Urothelium cell line (cell line): ENCODE measurements at places on chromosomes 2 and 18.
A peak's percentile ranks its signal among the peaks of the same experiment; 100 is the strongest.

DNA sequence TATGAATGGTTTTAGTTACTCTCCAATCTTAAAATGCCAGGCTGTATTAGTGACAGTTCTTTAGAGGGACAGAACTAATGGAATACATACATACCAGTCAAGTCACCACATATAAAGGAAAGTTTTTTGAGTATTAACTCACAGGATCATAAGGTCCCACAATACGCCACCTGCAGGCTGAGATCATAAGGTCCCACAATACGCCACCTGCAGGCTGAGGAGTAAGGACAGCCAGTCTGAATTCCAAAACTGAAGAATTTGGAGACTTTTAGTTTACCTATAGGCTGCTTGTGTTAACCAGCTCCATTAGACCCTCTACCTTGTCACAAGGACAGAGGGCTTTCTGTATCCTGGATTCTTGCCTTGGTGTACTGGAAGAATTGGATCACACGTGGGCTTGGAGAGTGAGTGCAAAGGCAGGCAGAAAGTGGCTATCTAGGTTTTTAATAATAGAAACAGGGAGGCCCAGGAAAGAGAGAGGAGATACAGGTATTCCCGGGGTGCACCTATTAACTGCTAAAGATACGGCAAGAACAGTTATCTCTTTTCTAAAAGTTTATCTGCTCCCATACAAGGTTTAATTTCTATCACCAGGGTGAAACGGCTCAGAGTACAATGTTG lies 234.9 kb upstream of the CYRIA start:
- no peak for DNase-seq

DNA sequence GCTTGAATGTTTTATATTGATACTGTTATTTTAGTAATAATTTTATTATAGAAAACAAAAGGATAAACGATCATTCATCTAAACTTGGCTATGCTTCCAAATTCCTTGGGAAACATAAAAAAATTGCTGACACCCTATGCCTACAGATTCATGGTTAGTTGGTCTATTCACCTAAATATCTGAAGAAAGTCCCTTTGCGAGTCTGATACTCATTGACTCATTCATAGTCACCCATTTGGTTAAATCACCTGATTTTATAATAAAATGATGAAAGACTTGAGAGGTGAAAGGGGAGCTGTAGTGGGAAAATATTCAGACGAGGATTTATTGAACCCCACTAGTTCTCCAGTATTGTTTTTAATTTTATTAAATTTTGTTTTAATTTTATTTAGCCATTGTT lies 112.0 kb downstream of the PTPN4 start:
- no peak for DNase-seq

GRCh38 chr2:68825866-68826265 lies 45.3 kb downstream of the BMP10 start:
- DNase-seq, result no peak

DNA sequence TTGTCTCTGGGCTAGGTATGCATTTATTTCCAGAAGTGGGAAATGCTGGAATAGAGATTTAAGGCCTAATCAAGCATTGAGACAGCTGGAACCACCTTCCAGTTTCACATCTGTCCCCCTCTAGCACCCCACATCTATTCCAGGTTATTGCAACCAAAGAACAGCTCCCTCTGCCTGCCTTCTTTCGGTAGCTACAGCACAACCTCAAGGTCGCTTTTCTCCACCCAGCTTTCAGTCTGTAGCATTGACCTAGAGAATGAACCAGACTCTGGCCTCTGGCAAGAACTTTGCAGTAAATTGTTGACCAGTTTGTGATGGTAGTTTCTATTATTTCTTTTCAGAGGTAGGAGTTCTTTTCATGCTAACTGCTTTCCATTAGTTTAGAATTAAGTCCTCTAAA lies 484.2 kb downstream of the DLGAP1 start:
- DNase-seq, result no peak

DNA sequence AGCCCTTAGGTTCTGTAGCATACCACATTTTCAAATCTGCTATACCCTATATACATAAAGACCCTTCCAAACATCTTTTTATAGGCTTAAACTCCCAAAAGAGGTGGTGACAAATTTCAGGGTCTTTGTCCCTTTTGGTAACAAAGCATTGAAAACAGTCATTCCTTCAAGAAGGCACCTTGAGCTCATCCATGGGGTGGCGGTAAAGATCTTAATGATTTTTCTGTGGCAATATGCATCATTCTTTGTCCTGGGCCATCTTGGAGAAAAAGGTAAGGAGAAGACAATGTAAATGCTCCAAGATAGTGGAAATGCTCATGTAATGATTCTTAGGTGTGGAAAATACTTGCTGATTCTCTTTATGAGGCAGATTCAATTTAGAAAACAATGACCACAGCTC lies 890.5 kb downstream of the CNTNAP5 start:
- no peak for DNase-seq

- DNase-seq, result peak; percentile 9
Observed at GRCh38 chr2:53210538-53210937, 557.1 kb upstream of the CHAC2 start.

DNA sequence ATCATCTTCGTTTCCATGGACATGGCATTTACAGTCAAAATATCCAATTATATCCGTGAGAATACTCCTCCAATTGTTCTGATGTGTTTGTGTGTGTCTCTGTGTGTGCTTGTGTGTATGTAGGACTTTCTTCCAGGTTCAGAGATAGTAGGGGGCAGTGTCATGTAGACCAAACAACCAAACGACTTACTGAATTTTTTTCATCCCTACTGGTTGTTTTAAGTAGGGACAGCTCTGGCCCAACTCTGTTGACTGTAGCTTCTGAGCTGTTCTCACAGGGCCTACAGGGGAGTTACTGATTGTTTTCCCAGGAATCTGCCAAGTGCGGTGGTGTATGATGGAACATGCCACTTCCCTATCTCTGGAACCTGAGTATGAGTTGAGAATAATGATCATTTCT lies 69.6 kb downstream of the ETAA1 start:
- DNase-seq, result no peak

- DNase-seq, result no peak
Observed at GRCh38 chr2:158413581-158413980, 43.0 kb downstream of the CCDC148 start.

GRCh38 chr2:29940706-29941105 lies 19.3 kb upstream of the ALK start:
- no peak for DNase-seq

- no peak for DNase-seq
Observed at GRCh38 chr2:195575016-195575415, 82.0 kb upstream of the SLC39A10 start.

- no peak for DNase-seq
Observed at GRCh38 chr2:239201531-239201876, 199.3 kb downstream of the HDAC4 start.

- no peak for DNase-seq
Observed at GRCh38 chr2:44063033-44063432, 67.2 kb upstream of the LRPPRC start.

- DNase-seq, result no peak
Observed at GRCh38 chr2:227312579-227312978, 12.5 kb upstream of the MFF start.

DNA sequence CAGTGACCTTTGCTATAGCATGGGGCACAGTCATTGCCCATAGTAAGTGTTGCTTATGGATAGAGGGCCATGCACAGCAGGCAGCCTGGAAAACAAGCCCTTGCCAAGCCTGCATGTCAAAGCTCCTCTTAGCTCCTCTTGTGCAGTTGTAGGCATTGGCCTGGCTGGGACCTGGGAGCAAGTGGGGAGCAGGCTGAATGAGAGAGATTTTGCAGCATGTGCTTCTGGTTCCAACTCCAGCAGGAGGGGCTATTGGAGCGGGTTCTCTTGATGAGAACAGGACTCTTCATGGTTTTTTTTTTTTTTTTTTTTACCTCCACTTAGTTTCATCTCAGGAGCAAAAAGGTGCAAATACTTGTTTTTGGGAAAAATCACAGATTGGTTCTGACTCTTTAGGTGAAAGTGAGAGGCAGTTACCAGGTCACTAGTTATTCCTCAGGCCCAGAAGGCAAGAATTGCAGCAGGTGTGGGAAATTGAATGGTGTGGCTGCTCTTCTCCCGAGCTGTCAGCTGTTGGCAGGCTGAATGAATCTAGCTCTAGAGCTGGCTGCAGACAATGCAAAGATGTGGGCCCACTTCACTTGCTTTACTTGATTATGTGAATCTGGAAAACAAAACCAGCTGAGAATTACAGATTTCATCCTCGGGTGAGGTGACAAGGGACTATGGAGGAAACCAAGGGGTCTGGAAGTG lies 95.9 kb downstream of the MAP4K4 start:
- DNase-seq, result no peak

- DNase-seq, result no peak
Observed at GRCh38 chr2:156350374-156351142, 18.0 kb upstream of the NR4A2 start.

- DNase-seq, result peak; percentile 70
Observed at GRCh38 chr18:57353940-57354461, 1.6 kb downstream of the ST8SIA3 start.

DNA sequence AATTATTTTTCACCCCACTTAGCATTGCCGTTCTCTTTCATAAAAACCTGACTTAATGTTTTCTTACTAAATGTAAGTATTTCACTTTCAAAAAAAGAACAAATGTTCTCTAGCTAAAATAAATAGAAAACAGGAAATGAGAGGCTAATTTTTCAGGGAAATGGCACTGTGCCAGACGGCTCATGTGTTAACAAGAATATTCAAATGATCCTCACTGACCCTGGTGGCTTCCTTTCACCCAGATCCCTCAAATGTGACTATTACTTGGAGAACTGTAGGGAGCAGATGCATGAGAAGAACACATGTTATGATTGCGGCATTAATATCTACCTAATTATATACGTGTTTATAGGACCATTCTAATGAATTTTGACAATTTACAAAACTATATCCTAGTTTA lies 827.7 kb downstream of the SOCS6 start:
- DNase-seq, result no peak

- DNase-seq, result no peak
Observed at GRCh38 chr2:38485734-38486133, 108.7 kb upstream of the ATL2 start.

DNA sequence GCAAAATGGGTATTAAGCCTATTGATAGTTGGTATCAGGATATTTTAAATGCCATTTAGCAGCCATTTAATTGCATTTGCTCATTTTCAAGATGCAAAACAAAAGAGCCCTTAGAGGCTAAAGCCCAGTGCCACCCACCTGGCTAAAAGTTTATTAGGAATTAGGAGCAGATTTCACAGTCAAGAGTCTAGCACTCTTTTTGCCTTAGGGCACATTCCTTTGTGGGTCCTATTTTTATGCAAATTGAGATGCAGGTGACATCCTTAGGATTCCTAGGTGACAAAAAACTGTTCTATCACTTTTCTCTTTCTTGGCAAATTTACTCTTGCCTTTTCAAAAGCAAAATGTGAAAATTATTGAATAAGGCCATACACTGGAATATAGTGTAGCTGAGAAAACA lies 42.0 kb downstream of the CTNNA2 start:
- no peak for DNase-seq

GRCh38 chr2:138622613-138623012 lies 121.0 kb downstream of the SPOPL start:
- DNase-seq, result no peak

DNA sequence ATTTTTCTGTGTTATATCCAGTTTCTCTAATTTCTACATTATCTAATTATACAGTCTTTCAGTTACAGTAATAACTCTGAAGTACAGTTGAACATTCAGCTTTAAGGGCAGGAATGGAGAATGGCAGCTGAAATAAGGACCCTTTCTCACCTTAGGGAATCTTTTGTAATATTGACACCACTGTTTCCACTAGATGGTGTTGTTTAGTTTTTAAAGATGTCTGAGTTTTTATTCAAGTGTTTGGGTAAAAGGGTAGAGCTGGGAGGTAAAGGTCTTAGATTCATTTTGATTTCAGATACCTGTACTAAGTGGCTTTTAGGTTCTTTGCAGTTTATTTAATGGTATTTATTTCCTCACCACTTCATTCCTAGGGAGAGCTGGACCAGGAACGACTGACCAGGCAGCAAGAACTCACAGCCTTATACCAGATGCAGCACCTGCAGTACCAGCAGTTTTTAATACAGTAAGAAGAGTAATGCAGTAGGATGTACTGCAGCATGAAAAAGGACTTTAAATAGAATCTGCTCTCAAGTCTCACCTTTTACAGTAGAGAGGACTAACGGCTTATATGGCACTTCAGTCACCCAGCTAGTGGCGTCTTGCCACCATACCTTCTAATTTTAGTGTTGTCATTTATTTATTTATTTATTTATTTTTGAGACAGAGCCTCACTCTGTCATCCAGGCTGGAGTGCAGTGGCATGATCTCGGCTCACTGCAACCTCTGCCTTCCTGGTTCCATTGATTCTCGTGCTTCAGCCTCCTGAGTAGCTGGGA lies 33.2 kb upstream of the KCNJ13 start:
- no peak for DNase-seq

DNA sequence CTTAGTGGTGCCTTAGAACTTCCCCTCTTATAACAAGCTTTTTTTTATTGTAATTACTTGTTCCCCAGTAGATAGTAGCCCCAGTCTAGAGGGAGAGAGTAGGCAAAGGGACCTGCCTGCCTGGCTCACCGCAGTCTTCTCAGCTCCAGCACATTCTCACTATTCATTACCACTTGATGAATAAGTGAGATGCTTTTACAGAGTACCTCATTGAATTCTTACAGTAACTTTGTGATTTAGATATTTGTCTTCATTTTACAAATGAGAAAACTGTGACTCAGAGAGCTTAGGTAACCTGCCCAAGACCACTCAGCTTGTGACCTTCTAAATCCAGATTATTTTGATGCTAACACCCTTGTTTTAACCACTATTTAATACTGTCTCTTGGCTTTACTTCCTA lies 77.8 kb downstream of the CHRNA1 start:
- no peak for DNase-seq

- DNase-seq, result no peak
Observed at GRCh38 chr2:120599072-120599471, 136.6 kb upstream of the GLI2 start.

GRCh38 chr2:99803846-99804245 lies 314.0 kb upstream of the REV1 start:
- no peak for DNase-seq

DNA sequence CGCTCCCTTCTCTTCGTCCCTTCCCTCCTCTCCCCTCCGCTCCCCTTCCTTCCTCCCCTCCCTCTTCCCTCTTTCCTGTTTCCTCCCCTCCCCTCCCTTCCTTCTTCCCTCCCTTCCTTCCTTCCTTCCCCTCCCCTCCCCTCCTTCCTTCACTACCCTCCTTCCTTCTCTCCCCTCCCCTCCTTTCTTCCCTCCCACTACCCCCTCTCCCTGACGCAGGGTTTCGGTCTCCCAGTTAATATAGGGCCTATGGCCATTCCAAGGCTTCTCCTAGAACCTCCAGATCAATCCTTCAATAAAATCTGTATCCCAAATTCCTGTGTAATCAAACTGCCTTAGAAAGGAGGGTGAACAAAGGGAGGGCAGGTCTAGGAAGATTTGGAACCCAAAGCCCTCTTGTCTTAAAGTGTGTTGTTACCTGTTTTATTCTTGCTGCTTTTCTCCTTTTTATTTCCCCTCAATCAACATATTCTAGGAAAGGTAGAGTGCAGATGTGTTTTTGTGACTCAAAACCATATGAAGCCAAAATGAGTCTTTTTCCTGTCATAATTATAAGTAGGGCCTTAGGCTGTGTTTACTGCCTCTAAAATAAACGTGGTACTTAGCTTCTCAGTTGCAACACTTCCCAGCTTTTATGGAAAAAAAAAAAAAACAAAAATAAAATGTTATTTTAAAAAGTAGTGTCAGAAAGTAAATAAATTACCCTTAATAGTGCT lies 53.7 kb downstream of the GPD2 start:
- DNase-seq, result no peak

- DNase-seq, result no peak
Observed at GRCh38 chr2:141498561-141498960, 632.3 kb downstream of the LRP1B start.

- DNase-seq, result no peak
Observed at GRCh38 chr2:237961637-237962036, 5.2 kb upstream of the UBE2F start.

GRCh38 chr2:85649201-85650190 lies 18.5 kb downstream of the SFTPB start:
- DNase-seq, result no peak
